Vagina (tissue), 2 donors: ENCODE measurements at places on chromosomes 11 and 22. TPM values are rescaled to one million over a fixed set of nuclear protein-coding genes. Genes with fewer than 3 reads are reported as not detected.

The SPTBN2 gene
- 117 TPM for total RNA-seq

The MUC5AC gene
- not detected for total RNA-seq

The ADORA2A gene
- 5.2 TPM for total RNA-seq

The MFRP gene
- not detected for total RNA-seq

The CD3G gene
- total RNA-seq = 2.2 TPM

The TEX54 gene
- not detected for total RNA-seq

The GALR3 gene
- not detected for total RNA-seq

The CTSW gene
- 0.74 TPM for total RNA-seq

The IGLL5 gene
- total RNA-seq = 1.7 TPM

The SLC22A12 gene
- total RNA-seq = not detected

The GGTLC2 gene
- total RNA-seq = not detected

The MS4A7 gene
- total RNA-seq = 23.3 TPM

The BATF2 gene
- not detected for total RNA-seq

The MPST gene
- 126 TPM for total RNA-seq

The MUC6 gene
- not detected for total RNA-seq

The CDCA5 gene
- total RNA-seq = 3.7 TPM

The TMEM134 gene
- total RNA-seq = 88.6 TPM

The RSF1 gene
- total RNA-seq = 60.4 TPM

The TMEM218 gene
- total RNA-seq = 12.8 TPM

The UPK3A gene
- total RNA-seq = not detected

The FAM181B gene
- 0.49 TPM for total RNA-seq

The HMBS gene
- 13.5 TPM for total RNA-seq

The SYCE3 gene
- not detected for total RNA-seq

The ATXN10 gene
- 116 TPM for total RNA-seq

The TKFC gene
- 22.6 TPM for total RNA-seq

The TYR gene
- total RNA-seq = not detected

The FGF4 gene
- total RNA-seq = not detected

The HTR3A gene
- not detected for total RNA-seq
